ENCODE measurements at places on chromosomes 3 and 15.
A peak's percentile ranks its signal among the peaks of the same experiment; 100 is the strongest.

DNA sequence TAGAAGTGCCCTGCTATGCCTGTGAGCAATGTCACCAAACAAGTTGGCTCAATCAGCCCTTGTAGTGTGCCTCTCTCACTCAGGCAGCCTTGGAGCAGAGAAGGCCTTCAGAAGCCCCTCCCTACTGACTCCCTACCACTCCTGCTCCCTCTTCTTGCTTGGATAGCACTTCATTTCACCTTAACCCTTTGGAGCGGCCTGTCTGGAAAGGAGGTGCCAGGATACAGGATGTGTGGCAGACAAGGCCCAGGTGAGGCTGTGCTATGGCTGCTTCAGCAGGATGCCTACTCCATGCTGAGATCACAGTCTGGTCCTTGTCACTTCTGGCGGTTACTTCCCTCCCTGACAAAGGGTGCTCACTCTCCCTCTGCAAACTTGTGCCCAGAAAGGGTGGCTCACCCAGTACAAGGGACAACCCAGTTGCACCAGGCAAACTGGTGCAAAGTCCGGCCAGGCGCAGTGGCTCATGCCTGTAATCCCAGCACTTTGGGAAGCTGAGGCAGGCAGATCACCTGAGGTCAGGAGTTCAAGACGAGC, 1.1 kb downstream of the MON1A start:
- DNase-seq = no peak

GRCh38 chr3:127803619-127804018, 18.7 kb downstream of the MGLL start:
- peak; percentile 30 for DNase-seq

- no peak for DNase-seq
Observed at GRCh38 chr3:83514130-83514914, 1444.5 kb upstream of the CADM2 start.

GRCh38 chr3:86563400-86563970, 427.5 kb downstream of the VGLL3 start:
- DNase-seq = peak; percentile 64

DNA sequence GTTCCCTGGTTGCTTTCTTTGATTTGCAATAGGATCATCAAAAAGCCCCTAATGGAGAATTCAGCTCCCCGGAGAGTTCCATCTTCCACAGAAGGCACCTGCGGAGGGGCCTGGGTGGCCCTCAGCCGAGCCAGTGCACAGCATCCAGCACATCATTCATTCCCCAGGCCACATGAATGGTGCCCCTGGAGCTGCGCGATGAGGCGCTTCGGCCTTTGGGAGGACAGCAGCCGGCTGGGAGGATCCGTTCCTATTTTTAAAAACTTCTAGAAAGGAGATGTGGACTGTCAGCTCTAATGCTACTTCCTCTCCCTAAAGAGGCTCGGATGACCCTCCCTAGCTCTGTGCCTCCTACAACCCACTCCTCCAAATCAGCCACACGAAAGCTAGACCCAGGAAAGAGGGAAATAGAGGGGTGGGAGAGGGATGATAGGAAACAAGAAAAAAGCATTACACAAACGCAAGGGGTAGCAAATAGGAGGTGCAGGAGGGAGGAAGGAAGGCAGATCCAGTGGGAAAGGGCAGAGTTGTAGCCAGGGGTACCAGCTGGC, 20.3 kb downstream of the EHD4 start:
- DNase-seq = no peak

GRCh38 chr3:118229196-118229595, 805.5 kb downstream of the IGSF11 start:
- no peak for DNase-seq

DNA sequence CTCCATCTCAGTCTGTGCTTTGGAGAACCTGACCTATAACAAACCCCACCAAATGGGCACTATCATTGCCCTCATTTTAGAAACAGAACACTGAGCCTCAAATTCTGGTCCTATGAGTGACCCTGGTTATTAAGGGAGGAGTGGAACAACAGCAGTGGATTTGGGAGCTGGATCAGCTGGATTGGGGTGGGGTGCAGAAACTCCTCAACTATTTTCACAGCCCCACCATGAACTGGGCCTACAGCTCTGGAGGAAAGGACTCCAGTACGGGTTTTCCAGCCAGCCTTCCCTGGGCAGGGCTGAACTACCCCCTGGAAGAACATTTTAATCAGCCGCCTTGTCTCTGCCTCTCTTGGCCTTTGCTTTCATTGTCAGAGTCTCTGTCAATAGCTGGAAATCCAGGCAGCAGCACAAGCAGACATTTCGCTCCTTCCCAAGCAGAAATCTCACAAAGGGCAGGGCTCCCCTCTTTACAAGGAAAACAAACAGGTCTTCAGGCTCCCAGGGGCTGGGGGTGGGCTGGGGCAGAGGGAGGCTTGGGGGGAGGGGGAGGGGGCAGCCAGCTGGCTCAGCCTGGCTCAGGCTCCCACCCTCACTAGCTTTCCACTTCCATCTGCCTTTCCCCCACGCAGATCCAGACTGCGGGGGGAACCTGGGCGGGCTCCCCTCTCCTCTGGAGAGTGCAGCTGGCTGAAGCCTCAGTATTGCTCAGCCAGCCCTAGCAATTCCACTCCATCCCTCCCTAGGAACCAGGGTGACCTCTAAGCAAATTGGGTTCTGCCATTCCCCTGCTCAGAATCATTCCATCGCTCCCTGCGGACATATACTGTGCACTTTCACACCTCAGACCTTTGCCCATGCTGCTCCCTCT, 13.7 kb upstream of the TLE3 start:
- DNase-seq = peak; percentile 45

DNA sequence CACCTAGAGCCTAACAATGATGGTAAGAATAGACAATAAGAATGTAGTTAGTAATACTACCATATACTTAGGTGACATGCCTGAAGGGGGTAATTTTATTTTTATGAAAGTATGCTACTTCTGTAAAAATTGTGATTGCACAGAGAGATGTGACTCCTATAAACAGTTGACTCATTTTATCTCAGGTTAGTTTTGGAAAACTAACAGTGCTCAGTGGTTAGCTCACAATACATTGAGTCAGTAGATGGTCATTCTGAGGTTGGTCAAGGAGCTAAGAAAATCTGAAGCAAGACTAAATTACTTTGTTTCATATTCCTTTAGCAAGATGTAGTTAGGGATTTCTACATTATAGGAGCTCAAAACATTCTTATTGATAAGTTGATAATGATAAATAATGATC, 271.0 kb downstream of the EDEM1 start:
- peak; percentile 66 for DNase-seq

- no peak for DNase-seq
Observed at GRCh38 chr3:49533786-49534519, 20.3 kb upstream of the BSN start.

GRCh38 chr3:26657348-26657976, 34.9 kb downstream of the LRRC3B start:
- no peak for DNase-seq

- DNase-seq = no peak
Observed at GRCh38 chr3:39506863-39507262, 39.4 kb downstream of the MOBP start.

DNA sequence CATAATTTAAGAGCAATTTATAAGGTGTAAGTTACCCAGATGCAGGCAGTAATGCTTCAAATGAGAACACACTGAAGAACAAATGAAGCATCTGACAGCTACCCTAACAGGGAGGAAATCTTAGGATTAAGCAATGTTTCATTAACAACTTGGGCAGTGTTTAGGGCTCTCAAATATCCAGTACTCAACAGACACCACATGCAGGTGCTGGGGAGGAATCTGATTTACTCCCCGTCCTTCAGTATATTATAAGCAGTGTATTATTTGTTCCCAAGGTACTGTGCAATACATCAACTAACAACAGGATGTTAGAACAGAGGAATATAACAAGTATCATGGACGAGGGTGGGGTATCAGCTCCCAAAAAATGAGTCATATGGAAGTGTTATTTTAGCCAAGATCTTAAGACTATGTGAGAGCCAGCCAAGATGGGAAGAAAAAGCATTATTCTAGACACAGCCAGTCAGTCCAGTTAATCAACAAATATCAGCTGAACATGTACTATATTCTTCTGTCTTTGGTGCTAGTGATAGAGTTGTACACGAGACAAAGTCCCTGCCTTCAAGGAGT, 20.4 kb downstream of the BTBD1 start:
- no peak for DNase-seq

DNA sequence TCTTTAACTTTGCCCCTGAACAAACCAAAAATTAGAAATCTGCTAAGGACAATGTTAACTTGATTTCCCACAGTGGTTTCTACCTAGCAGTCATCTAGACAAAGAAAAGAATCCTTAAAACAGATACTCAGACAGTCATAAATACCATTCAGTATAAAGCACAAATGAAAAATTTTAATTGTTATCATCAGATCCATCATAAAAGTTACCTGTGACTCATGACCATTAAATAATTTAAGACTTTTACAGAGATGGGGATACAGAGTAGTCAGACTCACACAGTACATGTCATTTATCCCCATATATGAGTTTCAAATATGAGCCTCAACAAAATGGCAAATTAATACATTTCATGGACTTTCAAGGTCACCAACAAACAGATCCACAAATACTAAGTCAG, 116.8 kb downstream of the HERC1 start:
- no peak for DNase-seq

DNA sequence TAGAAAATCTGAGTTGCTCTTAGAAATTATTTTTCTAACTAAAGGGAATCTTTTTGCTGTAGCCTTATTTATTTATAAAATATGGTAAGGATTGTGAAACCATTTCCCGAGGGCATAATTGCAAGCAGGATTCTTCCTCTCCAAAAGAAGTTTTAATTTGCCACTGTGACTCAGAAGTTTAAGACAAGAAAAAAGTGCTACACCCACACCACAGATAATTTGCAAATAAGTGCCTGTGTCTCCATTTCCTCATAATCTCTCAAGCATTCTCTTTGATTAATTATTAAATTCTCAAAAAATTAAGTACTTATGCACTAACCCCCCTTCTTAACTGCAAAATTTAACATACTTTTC, 43.6 kb downstream of the RASA2 start:
- DNase-seq = peak; percentile 52

GRCh38 chr15:43550527-43551363, 33.3 kb downstream of the MAP1A start:
- DNase-seq = no peak

GRCh38 chr3:48564022-48564421, 441 bp upstream of the UCN2 start:
- DNase-seq = peak; percentile 89

DNA sequence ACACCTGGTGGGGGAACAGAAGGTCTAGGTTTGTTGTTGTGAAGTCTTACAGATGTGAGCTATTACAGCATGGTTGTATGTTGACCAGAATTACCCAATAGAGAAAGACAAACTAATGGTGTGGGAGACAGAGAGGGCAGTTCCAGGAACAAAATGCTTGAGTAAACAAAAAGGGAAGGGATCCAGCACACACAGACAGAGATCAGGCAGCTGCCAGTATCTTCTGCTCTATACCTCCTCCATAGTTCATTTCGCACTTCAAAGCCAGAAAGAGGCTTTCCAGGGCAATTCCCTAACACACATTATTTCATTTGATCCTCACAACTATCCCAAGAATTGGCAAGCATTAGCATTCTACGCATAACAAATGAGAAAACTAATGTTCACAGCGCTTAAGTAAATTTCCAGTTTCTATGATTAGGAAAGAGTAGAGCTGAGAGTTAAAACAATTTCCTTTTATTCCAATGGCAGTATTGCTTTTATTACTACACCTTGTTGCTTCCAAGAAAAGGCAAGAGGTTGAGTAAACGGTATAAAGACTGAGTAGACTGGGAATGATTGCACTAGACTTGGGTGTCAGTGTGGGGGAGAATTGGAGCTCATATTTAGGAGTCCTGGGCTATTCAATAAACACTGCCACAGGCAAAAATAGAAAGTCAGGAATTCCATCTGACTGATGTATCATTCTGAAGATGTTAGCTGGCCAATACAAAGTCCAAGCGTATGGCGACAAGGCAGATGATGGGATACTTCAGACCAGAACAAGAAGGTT, 39.7 kb upstream of the ZNF280D start:
- DNase-seq = peak; percentile 36

DNA sequence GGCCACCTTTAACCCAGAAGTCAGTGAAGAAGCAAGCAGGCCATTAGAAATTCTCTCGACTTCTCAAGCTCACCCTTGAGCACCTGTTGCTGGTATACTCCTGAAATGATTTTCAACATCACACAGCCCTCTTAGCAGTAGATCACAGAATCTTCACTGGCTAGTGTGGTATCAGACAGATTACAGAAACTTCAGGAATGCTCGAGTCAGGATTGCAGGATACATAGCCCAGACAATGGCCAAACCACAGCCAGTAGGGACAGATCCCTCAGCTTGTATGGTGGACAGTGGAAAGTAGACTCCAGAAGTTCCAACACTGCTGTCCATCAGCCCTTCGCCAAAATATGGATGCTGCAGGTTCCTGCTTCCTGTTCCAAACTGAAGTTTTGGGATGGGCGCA, 4.5 kb upstream of the KLHL40 start:
- no peak for DNase-seq

- no peak for DNase-seq
Observed at GRCh38 chr3:18872466-18872865, 275.8 kb upstream of the KCNH8 start.

DNA sequence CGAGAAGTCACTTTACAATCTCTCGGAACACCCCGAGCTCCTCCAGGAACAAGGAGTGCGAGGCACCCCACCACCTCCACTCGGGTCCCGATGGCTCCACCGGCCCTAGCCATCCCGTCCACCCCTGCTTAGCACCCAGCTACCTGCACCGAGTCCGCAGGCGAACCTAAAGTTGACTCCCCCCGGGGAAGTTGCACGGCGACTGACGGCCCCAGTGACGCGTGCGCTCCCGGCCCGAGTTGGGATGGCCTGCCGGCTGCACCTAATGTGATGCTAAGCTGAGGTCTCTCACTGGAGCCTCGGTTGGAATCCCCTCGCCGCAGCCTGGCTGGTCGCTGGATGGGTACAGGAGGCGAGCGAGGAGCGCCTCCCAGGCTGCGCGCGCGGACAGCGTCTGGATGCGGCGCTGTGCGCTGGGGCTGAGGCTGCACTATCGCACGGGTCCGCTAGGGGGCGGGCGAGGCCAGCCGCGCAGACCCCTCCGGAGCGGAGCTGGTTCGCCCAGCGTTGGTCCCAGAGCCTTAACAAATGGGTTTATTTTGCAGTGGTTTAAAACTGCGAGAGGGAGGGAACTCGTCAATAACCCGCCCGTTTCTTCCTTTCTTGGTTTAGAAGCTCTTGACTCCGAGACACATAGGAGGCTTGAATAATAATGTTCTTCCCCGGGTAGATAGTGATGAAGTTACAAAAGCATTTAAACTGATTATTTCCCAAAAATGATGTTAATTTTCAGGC, at the start of gene OXTR:
Gene OXTR, minus strand, starts transcription at position 526 of the 735 bp plus-strand sequence. CDS start 1,426 bp downstream, outside the sequence.
- DNase-seq = peak; percentile 71

GRCh38 chr3:197960694-197961581, 921 bp downstream of the LMLN start:
- peak; percentile 76 for DNase-seq

GRCh38 chr15:48798319-48798718, 12.6 kb downstream of the CEP152 start:
- DNase-seq = no peak
